ENCODE measurements at places on chromosomes 1 and 21. TPM values are rescaled to one million over a fixed set of nuclear protein-coding genes. Genes with fewer than 3 reads are reported as not detected.

GRCh38 chr1:161733526-161733925 lies 12.2 kb downstream of the FCRLB start:
- no peak for DNase-seq
- no peak overlapping the region for H3K27ac ChIP-seq
- no peaks in the 10 kb centered on the region for H3K36me3 ChIP-seq
- no peak overlapping the region for H3K4me3 ChIP-seq

DNA sequence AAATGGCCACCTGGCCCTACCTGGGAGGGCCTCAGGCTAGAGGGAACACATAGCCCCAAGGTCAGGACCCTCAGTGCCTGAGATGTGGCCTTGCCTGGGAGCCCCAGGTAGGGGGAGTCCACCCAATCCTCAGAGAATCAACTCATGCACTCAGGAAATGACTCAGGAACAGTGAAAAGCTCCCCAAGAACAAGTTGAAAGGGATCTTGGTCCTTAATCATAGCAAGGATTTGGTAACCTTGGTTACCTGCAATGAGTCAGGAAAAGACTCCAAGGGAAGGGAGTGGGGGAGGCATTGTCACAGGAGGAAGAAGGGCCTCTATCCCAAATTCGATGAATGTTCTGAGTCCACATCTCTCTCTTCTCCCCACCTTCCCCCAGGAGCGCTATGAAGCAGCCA lies 17.0 kb downstream of the MAP7D1 start:
- H3K27me3 ChIP-seq = no peaks in the 10 kb centered on the region
- no peak overlapping the region for H3K4me3 ChIP-seq
- H3K4me1 ChIP-seq = peaks cover 22% of the 10 kb centered on the region
- no peak overlapping the region for H3K27ac ChIP-seq

DNA sequence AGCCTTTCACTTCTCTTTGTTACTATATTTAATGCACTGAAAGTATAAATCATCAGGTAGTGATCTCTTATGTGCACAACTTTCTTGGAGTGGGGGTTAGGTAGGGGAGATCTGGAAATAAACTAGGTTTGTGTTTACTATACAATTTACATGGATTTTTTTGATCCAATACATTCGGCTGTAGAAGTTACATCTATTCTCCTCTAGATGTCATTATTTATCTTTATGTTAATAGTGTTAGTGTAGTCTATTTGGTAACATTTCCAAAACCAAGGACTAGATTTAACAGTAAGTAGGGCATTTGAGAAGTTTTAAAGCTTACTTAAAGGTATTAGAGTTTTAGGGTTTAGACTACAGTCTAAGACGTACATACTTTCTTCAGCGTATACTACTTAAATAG lies 5.4 kb downstream of the VPS45 start:
- DNase-seq = no peak
- no peak overlapping the region for H3K27ac ChIP-seq
- H3K36me3 ChIP-seq = peaks cover 21% of the 10 kb centered on the region
- no peaks in the 10 kb centered on the region for H3K27me3 ChIP-seq
- H3K4me3 ChIP-seq = no peak overlapping the region

DNAJC6 gene
- total RNA-seq = 5.6 TPM

DAB1 gene
- total RNA-seq = 0.25 TPM

CLCA2 gene
- 65.8 TPM for total RNA-seq

LHX8 gene
- total RNA-seq = not detected

Measured in vagina (tissue), 2 donors.